ENCODE measurements at places on chromosomes 11 and 22. TPM values are rescaled to one million over a fixed set of nuclear protein-coding genes. Genes with fewer than 3 reads are reported as not detected.

Gene SERPINH1
- 1,790 TPM for total RNA-seq

Gene NUP98
- total RNA-seq = 79.3 TPM

- peak; percentile 59 for DNase-seq
Observed at GRCh38 chr22:30890686-30891442, 77.7 kb downstream of the MORC2 start.

DNA sequence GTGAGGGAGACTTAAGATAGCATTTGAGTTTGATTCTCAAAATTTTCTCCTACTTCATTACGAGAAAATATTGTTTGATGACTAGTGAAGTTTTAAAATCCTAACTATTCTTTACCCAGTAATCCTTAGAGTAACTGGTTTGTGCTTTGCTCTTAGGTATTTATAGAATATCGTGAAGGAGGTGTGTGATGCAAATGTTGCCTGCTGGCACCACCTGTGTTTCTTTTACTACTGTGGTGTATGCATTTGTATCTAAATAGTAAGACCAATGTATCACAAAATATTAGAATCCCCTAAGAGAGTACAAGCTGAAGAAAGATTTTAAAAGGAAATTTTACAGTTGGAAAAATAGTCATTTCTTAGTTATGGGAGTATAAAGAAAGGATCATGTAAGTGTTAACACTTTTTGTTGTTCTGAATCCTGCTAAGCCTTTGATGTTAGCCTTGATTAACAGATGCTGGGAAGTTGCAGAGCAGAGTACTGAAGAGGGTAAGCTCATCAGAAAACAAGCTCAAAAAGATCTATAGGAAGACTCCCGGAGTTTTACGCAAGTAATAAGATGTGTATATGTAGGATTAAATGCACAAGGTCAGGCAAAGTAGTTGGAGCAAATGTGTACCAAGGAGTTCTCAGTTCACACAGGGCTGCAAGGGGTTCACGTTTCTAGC lies 102.2 kb upstream of the SLC6A5 start:
- DNase-seq = no peak

- DNase-seq = no peak
Observed at GRCh38 chr11:13480198-13480597, 15.6 kb downstream of the PTH start.

GRCh38 chr11:116192509-116193210 lies 580.1 kb downstream of the BUD13 start:
- DNase-seq = no peak

- DNase-seq = peak; percentile 71
Observed at GRCh38 chr22:38706101-38706900, 557 bp downstream of the GTPBP1 start.

DNA sequence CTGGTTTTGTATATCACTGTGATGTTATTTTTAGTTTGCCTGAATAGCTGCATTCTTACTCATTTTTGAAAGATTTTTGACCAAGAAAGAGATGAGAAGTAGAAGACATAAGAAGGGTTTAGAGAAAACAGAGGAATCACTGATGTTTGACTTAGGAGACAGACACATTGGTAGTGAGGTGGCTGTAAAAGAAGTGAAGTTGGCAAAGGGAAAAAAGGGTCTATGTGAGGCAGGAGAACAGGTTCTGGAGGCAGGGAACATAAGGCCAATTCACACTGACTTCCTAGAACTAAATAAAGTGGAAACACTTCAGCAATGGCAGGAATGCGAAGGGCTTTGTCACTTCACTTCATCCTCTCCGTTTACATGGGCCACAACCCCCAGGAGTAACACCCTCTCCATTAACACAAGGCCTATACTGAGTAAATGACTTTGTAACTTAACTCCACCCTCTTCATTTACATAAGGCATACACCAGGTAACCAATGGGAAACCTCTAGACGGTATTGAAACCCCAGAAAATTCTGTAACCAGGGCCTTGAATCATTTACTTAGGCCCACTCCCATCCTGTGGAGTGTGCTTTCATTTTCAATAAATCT lies 36.5 kb downstream of the CTSC start:
- no peak for DNase-seq

DNA sequence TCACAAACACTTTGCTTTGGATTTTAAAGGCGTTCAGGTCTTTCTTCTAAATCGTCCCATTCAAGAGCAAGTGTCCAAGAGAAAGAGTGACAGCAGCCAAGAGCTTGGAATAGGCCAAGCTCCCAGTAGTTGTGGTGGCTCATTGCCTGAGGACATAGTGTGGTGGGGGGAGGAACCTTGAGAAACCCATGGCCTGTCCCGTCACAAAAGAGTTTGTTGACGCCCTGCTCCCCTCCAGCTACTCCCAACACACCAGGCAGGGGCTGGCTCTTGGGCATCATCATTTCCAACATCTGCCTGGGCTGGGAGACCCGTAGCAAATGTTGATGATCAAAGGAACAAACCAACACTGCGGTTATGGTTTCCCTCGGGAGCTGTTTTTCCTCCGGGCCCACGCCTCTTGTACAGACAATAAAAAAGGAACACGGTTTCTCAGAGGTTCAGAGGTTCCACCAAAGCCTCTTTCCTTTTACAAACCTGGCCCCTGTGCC lies 20.8 kb downstream of the FADS3 start:
- peak; percentile 37 for DNase-seq

GRCh38 chr11:11227296-11228085 lies 125.6 kb downstream of the CSNK2A3 start:
- DNase-seq = no peak
